ENCODE measurements at places on chromosomes 11 and 22.

DNA sequence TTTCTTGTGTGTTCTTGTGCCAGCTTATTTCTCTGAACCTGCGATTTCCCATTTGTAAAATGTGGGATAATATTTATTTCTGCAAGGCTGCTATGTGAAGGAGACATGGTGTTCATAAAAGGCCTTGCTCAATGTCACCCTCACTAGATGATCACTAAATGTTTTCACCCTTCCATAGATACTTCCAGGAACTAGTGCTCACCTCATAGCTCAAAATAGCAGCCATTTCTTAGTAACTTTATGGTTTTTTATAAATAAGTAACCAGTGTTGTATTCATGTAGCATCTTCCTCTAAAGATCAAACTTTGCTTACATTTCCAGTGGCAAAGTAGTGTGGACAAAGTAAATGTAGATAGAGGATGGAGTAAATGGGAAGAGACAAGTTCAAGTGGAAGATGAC, 23.8 kb downstream of the SYTL2 start:
- DNase-seq, result no peak

GRCh38 chr11:130765406-130765805, 150.9 kb downstream of the SNX19 start:
- DNase-seq, result no peak

GRCh38 chr11:1043563-1044096, 7.1 kb upstream of the MUC6 start:
- DNase-seq, result no peak

DNA sequence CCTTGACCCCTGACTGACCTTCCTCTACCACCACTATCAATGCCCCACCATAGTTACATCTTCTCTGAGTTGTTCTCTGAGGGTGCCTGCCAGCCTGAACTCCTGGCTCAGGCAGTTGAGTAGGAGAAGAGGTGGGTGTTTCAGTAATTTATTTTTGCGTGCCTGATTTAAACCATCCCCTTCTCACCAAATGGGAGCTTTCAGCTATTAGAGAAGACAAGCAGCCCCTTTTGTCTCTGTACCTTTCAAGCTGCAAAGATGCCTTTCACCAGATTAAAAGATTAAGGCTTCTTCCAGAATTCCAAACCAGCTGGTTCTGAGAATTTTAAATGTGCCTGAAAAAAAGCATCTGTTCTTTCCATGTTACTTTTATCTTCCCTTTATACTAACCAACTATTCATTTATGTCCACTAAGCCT, 223.8 kb downstream of the FAM76B start:
- no peak for DNase-seq

GRCh38 chr11:14499178-14499559, 442 bp downstream of the COPB1 start:
- DNase-seq, result peak; percentile 28

DNA sequence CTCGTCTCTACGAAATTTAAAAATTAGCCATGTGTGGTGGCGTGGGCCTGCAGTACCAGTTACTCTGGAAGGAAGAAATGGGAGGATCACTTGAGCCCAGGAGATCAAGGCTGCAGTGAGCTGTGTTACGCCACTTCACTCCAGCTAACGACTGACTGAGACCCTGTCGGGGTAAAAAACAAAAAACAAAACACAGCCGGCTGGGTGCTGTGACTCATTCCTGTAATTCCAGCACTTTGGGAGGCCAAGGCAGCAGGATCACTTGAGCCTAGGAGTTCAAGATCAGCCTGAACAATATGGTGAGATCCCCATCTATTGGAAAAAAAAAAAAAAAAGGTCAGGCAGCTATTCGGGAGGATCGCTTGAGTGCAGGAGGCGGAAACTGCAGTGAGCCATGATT, 2.4 kb downstream of the PAFAH1B2 start:
- DNase-seq, result no peak
